ENCODE measurements at places on chromosomes 1 and 21. TPM values are rescaled to one million over a fixed set of nuclear protein-coding genes. Genes with fewer than 3 reads are reported as not detected.

Gene TRIM67
- 0.12 TPM for total RNA-seq

Gene RPS6KC1
- 12.5 TPM for total RNA-seq

Gene CHD5
- 1.3 TPM for total RNA-seq

Gene DMRTA2
- total RNA-seq = 0.22 TPM

Gene CELA2A
- not detected for total RNA-seq

Gene NTNG1
- not detected for total RNA-seq

Gene F5
- 0.09 TPM for total RNA-seq

Gene ST6GALNAC3
- 0.60 TPM for total RNA-seq

Gene EFCAB14
- 26.1 TPM for total RNA-seq

Gene HP1BP3
- 119 TPM for total RNA-seq

Gene SLC26A9
- total RNA-seq = 0.09 TPM

Gene S100A14
- total RNA-seq = 0.55 TPM

Gene IL20
- total RNA-seq = not detected

Gene ADORA3
- total RNA-seq = not detected

Gene ADORA1
- 1.0 TPM for total RNA-seq

Gene IL23R
- not detected for total RNA-seq

Gene MAEL
- not detected for total RNA-seq

Gene POGZ
- 17.8 TPM for total RNA-seq

Gene PSMD4
- 193 TPM for total RNA-seq

Gene MORC3
- 8.3 TPM for total RNA-seq

Gene GSTM2
- 4.0 TPM for total RNA-seq

Gene TMPRSS15
- not detected for total RNA-seq

Gene PRKAA2
- total RNA-seq = 2.8 TPM

Gene KCNT2
- total RNA-seq = 0.08 TPM

Gene UBASH3A
- total RNA-seq = 0.18 TPM

Gene SPATA17
- total RNA-seq = 2.0 TPM

Gene C1QA
- total RNA-seq = not detected

Gene RASAL2
- 13.8 TPM for total RNA-seq

Gene AIRE
- not detected for total RNA-seq

Gene OR2L13
- not detected for total RNA-seq

Gene FAAP20
- total RNA-seq = 56.7 TPM

Gene TMCO4
- total RNA-seq = 6.6 TPM

Gene ADAM30
- total RNA-seq = not detected

Gene PLCH2
- 0.44 TPM for total RNA-seq

Gene ESPN
- 0.32 TPM for total RNA-seq

Gene TMEM61
- total RNA-seq = 0.39 TPM

All from A549 treated with ZK216348 at 1 μM for 4 hours (cell line).